T-helper 17 cell (primary cell): ENCODE measurements at places on chromosomes 13 and 19. TPM values are rescaled to one million over a fixed set of nuclear protein-coding genes. Genes with fewer than 3 reads are reported as not detected.

Gene THAP8
- total RNA-seq, result 0.60 TPM

DNA sequence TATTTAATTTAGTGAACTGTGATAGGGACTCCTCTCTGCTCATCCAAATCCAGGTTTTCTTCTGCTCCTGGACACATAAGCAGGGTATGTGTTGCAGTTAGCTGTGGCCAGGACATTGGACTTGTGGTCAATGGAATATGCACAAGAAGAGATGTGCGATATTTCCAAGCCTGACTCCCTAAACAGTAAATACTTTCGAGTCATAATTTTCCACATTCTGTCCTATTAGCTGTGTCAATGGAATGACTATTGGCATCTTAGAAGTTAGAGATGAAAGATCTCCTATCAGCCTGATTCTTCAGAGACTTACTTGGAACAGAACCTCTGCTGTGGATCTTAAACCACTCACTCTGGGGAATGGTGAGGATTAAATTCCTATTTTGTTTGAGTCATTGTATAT is 771.0 kb downstream of the EFNB2 start:
- no peaks in the 10 kb centered on the region for H3K4me1 ChIP-seq
- no peak for DNase-seq
- no peak overlapping the region for H3K4me3 ChIP-seq
- H3K27me3 ChIP-seq, result no peaks in the 10 kb centered on the region
- H3K27ac ChIP-seq, result no peak overlapping the region

DNA sequence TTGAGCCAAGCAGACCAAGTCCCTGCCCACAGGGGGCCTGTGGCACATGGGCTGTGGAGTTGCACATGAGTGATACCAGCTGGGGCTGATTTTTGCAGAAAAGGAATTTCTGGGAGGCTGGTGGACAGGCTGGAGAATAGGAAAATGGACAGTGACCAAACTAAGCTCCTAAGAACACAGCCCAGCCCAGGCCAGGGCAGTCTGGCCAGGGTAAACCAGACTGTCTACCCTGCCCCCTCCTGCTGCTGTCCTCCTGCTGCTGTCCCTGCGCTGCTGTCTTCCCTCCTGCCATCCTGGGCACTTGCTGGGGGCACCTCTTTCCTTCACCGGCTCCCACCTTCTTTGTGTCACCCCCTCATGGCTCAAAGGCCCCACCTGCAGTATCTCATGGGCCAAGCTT is 219.2 kb downstream of the ZIC5 start:
- H3K36me3 ChIP-seq, result no peaks in the 10 kb centered on the region
- peak overlapping the region; percentile 82 for H3K27ac ChIP-seq
- peaks cover 4% of the 10 kb centered on the region for H3K4me1 ChIP-seq
- H3K27me3 ChIP-seq, result no peaks in the 10 kb centered on the region

DNA sequence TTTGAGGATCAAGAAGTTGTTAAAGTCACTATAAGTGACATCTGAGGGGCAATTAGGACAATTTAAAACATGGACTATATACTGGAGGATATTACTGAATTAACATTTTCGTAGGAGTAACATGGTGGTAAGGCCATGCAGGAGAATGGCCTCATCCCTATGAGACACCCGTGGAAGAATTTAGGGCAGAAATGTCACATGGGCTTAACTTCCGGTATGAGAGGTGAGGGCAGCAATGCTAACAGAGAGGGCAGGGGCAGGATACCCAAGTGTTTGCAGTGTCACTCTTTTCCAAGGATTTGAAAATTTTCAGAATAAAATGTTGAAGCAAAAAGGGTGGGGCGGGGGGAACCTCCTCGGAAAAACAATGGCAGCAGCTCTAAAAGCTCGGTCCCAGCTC is 23.6 kb downstream of the RANBP3 start:
- H3K4me1 ChIP-seq, result peaks cover 60% of the 10 kb centered on the region
- H3K27ac ChIP-seq, result peak overlapping the region; percentile 97
- no peaks in the 10 kb centered on the region for H3K36me3 ChIP-seq

DNA sequence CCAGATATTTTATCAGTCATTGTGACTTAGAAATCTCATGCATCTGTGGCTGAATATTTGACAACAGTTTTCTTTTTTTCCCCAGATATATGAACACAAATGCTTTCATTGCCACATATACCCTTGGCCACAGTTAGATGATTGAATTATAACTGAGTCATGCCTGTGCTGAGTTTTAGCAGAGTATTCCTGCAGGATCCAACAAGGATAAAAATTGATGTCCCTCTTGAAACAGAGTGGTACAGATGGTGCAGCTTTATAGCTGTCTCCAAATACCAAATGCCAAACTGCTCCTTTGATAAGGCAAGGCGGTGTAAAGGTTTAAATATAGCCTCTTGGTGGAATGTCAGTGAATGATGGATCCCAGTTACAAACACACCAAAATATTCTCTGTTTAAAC is 428.5 kb downstream of the GPC6 start:
- H3K27me3 ChIP-seq, result no peaks in the 10 kb centered on the region
- no peaks in the 10 kb centered on the region for H3K36me3 ChIP-seq
- no peaks in the 10 kb centered on the region for H3K4me1 ChIP-seq
- H3K27ac ChIP-seq, result no peak overlapping the region
- H3K4me3 ChIP-seq, result no peak overlapping the region

Gene ONECUT3
- not detected for total RNA-seq

DNA sequence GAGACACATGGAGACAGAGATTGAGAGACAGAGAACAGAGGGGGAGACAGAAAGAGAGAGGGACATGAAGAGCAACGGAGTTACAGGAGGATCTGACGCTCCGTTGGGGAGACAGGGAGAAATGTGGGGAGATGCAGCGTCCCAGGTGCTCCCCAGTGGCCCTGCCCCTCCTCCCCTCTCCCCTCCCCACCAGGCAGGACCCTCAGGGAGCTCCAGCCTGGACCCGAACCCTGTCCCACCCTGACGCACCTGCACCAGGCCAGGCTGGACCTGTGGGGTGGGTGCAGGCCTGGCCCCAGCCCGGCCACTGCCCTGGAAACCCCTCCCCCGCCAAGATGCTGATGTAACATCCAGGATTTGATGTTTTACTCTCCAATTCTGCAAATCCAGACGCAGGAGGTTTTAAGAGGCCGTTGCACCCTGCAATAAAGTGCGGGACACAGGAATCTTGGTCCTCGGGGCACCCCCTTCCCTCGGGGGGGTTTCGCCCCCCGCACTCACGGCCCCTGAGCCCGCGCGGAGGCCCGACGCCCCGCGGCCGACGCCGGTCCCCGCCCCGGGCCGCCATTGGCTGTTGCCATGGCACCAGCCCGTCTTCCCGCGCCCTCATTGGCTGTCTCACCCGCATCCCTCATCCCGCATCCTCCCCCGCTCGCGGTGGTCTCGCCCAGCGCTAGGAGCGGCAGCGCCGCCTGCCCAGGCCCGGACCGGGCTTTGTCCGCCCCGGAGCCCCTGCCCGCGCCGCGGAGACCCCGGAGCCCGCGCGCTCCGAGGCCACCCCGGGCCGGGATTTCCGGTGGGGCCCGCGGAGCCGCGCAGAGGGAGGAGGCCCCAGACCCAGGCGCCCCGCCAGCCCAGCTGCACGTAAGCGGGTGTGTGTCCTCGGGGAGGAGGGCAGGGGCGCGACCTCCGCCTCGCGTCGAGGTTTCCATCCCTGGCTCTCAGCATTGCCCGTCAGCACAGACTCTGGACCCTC is at the start of gene APC2:
Gene APC2 (plus strand): TSS at position 655 of the 976 bp plus-strand sequence. CDS start 2,881 bp downstream, outside the sequence.
- no peak within 1 kb of the TSS for H3K27ac ChIP-seq
- H3K36me3 ChIP-seq, result peaks cover 13% of the 10 kb centered on the region
- no peak for DNase-seq
- H3K27me3 ChIP-seq, result peaks cover 45% of the 10 kb centered on the region
- peaks cover 16% of the 10 kb centered on the region for H3K4me1 ChIP-seq

GRCh38 chr13:22497991-22498780 is 682.6 kb upstream of the SGCG start:
- DNase-seq, result no peak
- no peak overlapping the region for H3K4me3 ChIP-seq
- H3K4me1 ChIP-seq, result no peaks in the 10 kb centered on the region
- no peaks in the 10 kb centered on the region for H3K36me3 ChIP-seq

Gene BEST2
- not detected for total RNA-seq

- H3K27ac ChIP-seq, result no peak overlapping the region
- no peak overlapping the region for H3K4me3 ChIP-seq
- peaks cover 9% of the 10 kb centered on the region for H3K4me1 ChIP-seq
- H3K27me3 ChIP-seq, result peaks cover 91% of the 10 kb centered on the region
- DNase-seq, result no peak
- peaks cover 5% of the 10 kb centered on the region for H3K36me3 ChIP-seq
Observed at GRCh38 chr13:110414931-110415330, 107.8 kb downstream of the COL4A2 start.

DNA sequence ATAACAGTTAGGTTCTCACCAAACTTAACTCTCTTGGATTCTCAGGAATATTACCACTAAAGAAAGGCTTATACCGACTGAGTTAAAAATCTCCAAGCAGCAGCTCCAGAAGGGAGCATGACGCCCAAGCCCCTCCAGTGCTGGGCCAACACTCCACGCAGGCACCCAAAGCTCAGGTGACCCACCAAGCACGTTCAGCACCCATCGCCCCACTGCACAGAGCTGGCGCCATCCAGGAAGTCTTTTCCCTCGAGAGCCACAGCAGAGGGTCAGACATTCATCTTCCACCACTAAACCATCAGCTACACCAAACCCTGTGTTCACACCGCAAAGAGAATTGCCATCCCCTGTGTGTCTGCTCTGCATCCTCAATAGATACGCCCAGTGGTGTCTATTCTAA is 65.7 kb downstream of the SOX1 start:
- no peak overlapping the region for H3K27ac ChIP-seq
- no peaks in the 10 kb centered on the region for H3K4me1 ChIP-seq
- no peak overlapping the region for H3K4me3 ChIP-seq

Gene ARGLU1
- total RNA-seq, result 156 TPM

Gene PSG3
- total RNA-seq, result 0.65 TPM

DNA sequence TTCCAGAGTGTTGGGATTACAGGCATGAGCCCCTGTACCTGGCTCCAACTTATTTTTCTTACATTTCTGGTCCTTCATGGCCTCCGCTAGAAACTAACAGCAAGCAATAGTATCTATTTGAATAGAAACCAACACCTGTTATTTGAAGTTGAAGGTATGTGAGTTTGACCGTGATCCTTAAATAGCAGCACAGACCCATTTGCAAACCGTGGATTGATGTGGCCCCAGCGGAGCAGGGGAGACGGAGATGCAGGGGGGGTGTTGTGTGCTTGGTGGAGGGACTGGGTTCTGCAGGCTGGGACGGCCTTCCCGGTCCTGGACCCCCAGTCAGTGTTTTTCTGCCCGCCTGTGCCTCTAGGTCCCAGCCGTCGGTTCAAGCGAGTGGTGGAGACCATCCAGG is 16.9 kb downstream of the TMEM150B start:
- no peak overlapping the region for H3K27ac ChIP-seq
- DNase-seq, result no peak
- H3K27me3 ChIP-seq, result no peaks in the 10 kb centered on the region
- no peaks in the 10 kb centered on the region for H3K36me3 ChIP-seq

Gene LIM2
- not detected for total RNA-seq

GRCh38 chr19:17127671-17128070 is 52.1 kb downstream of the MYO9B start:
- peak overlapping the region; percentile 75 for H3K4me3 ChIP-seq
- H3K27ac ChIP-seq, result peak overlapping the region; percentile 85
- H3K4me1 ChIP-seq, result peaks cover 24% of the 10 kb centered on the region
- no peaks in the 10 kb centered on the region for H3K27me3 ChIP-seq

- peak overlapping the region; percentile 90 for H3K4me3 ChIP-seq
- H3K27ac ChIP-seq, result peak overlapping the region; percentile 61
Observed at GRCh38 chr19:12800923-12801465, 606 bp downstream of the PRDX2 start.

- peaks cover 73% of the 10 kb centered on the region for H3K27me3 ChIP-seq
- H3K4me3 ChIP-seq, result no peak overlapping the region
- H3K27ac ChIP-seq, result no peak overlapping the region
Observed at GRCh38 chr19:30233375-30233774, 138.8 kb upstream of the ZNF536 start.

Gene CEBPA
- 2.2 TPM for total RNA-seq

DNA sequence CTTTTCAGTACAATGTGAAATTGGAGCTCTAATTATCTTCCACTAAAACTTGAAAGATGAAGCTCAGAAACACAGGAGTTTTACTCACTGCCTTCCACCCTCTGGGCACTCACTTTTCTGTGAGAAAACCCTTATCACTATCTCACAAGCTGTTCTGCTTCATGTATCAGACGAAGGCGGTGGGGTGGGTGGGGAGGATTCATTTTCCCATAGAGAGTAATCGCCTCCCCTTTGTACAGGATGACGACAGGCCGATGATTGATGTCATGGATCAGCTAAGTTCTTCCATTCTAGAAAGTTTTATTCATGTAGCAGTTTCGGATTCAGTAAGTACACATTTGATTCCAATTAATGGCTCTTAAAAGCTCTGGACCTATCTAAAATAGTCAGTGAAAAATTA is 139.9 kb downstream of the ZAR1L start:
- no peak overlapping the region for H3K27ac ChIP-seq
- H3K4me3 ChIP-seq, result no peak overlapping the region
- H3K36me3 ChIP-seq, result peaks cover 9% of the 10 kb centered on the region
- no peaks in the 10 kb centered on the region for H3K27me3 ChIP-seq

Gene ZNF491
- total RNA-seq, result 0.26 TPM

GRCh38 chr19:35144600-35145436 is 1.8 kb downstream of the FXYD7 start:
- DNase-seq, result no peak
- H3K4me3 ChIP-seq, result peak overlapping the region; percentile 79
- H3K4me1 ChIP-seq, result peaks cover 27% of the 10 kb centered on the region
- H3K27me3 ChIP-seq, result no peaks in the 10 kb centered on the region

Gene MISP3
- total RNA-seq, result 0.65 TPM

Gene VMAC
- 24.6 TPM for total RNA-seq

GRCh38 chr13:97459215-97459777 is 25.3 kb downstream of the RAP2A start:
- no peak overlapping the region for H3K4me3 ChIP-seq
- no peaks in the 10 kb centered on the region for H3K36me3 ChIP-seq
- H3K27ac ChIP-seq, result no peak overlapping the region
- no peaks in the 10 kb centered on the region for H3K27me3 ChIP-seq

- peaks cover 8% of the 10 kb centered on the region for H3K27me3 ChIP-seq
- H3K27ac ChIP-seq, result no peak overlapping the region
- no peak overlapping the region for H3K4me3 ChIP-seq
- H3K4me1 ChIP-seq, result no peaks in the 10 kb centered on the region
Observed at GRCh38 chr19:41239363-41239762, 20.3 kb downstream of the AXL start.

Gene CACNG8
- total RNA-seq, result 0.05 TPM

GRCh38 chr19:5948752-5949564 is 29.0 kb downstream of the RANBP3 start:
- peak overlapping the region; percentile 97 for H3K27ac ChIP-seq
- H3K4me3 ChIP-seq, result peak overlapping the region; percentile 87
